Stimulated activated CD4-positive, alpha-beta T cell treated with anti-CD3 and anti-CD28 coated beads, Interleukin-1b, Interleukin-23, amount 100 ng/mL, for 1 hour (primary cell): ENCODE measurements at places on chromosomes 13 and 19.

DNA sequence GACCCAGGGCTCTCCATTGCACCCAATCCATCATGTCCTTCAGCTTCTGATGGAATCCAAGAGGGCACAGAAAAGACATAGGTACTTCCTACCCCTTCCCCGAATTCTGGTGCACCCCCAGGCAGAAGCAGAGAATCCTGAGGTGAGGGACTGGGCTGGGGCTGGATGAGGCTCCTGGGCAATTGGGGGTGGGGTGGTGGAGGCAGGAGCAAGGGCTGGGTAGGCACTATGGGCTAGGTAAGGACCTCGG is 2.7 kb upstream of the KCNC3 start:
- no peak for DNase-seq

GRCh38 chr13:49481788-49482187 is 14.0 kb upstream of the PHF11 start:
- no peak for DNase-seq

GRCh38 chr19:2462635-2463421 is 6.1 kb upstream of the LMNB2 start:
- no peak for DNase-seq

DNA sequence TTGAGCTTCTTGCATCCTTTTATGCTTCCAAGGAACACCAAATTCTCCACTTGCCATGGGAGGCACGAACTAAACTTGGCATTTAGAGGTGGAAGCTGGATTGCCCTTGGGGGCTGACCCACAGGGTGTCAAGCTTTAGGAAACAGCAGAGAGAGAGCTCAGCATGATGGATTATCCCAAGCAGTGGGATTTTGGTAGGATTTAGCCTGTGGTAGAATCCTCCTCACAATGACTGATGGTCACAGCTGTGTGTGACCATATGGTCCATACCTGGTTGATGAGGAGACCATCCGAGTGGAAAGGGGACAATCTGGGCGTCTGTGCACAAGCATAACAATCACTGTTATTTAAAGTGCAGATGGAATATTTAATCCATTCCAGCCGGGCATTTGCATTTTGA is 40.1 kb upstream of the PSG9 start:
- no peak for DNase-seq

GRCh38 chr19:50206191-50206590 is 2.8 kb downstream of the MYH14 start:
- no peak for DNase-seq

DNA sequence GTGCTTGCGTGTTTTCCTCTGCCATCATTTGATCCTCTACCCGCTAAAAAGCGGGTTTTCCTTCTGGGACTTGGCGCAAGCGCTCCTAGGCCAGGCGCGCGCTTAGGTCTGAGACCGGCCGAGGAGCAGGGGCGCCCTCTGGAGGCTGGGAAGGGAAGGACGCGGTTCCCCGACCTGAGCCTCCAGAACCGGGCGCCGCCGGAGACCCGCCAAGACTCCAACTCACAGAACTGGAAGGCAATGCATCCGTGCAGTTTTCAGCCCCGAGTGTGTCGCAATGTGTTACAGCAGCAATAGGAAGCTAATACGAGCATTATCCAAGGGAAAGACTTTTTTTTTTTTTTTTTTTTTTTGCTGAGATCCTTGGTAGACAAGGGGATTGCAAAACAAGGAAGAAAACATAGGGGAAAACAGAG is 190.9 kb downstream of the COL4A1 start:
- peak; percentile 13 for DNase-seq

GRCh38 chr19:6849876-6850275 is 37.5 kb upstream of the ADGRE1 start:
- no peak for DNase-seq

DNA sequence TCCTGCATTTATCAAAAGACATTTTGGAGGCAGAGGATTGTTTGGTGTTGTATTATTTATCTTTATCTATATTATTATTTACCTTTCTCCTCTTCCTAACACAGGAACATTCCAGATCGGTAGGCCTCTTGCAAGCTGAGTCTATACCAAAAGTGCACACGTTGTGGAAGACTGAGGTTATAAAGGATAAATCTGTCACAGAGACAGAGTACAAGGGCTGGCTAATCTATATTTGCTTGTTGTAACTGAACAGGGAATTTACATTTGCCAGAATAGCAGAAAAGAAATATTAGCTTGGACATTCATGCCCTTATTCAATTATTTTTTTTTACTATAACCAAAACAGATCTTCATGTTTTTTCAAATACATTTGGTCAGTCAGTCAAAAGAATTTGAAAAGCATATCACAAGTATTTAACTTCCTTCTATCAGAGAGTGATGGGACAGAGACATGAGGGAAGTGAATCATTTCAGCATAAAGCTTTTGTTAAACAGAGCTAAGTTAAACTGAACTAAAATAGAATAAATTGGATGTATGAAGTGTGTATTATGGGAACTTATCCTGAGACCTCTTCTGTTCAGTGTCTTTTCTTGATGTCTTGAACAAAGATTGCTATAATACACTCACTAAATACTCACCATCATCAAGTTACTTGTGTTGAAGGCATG is 352.5 kb downstream of the DNAJC15 start:
- no peak for DNase-seq

GRCh38 chr13:104170980-104171555 is 1104.9 kb upstream of the SLC10A2 start:
- DNase-seq = no peak

- no peak for DNase-seq
Measured at GRCh38 chr19:47609906-47610894, 1.3 kb downstream of the BICRA start.

DNA sequence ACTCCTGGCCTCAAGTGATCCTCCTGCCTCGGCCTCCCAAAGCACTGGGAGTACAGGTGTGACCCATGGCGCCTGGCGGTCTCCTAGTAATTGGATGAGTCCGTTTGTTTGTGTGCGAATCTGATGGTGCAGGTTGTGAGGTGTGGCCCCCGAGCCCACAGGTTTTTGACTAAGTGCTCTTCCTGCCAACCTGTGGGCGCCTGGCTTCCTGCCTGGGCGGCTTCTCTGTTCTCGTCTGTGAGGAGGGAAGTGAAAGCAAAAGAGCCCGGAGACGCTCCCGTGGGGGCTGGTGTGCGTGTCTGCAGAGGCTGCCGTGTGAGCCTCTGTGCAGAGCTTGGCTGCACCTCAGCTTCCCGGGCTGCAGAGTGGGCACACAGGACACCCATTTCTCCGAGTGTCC is 10.0 kb downstream of the ARHGAP45 start:
- peak; percentile 76 for DNase-seq

DNA sequence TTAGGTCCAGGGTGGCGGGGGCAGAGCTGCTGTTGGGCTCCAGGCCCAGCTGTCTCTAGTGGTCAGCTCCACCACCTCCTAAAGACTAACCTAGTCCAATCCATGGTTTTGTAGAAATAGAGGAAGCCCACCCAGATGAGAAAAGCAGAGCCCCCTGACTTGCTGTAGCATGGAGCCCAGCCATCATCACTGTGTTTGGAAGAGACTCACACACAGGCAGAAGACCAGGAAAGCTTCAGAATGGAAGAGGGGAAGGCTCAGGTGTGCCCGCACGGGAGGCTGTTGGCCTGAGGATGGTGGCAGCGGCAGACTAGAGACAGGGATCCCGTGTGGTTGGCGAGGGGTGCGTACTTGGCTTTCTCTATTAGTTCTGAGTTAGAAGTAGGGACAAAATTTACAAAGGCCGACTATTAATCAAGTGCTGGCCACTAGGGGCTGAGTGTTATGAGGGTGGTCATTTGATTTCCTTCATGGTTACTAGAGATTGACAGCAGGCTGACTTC is 193.2 kb upstream of the SOX1 start:
- no peak for DNase-seq

GRCh38 chr13:51550151-51550550 is 34.1 kb upstream of the WDFY2 start:
- no peak for DNase-seq

- DNase-seq = no peak
Measured at GRCh38 chr13:52344108-52344507, 61.9 kb downstream of the THSD1 start.

DNA sequence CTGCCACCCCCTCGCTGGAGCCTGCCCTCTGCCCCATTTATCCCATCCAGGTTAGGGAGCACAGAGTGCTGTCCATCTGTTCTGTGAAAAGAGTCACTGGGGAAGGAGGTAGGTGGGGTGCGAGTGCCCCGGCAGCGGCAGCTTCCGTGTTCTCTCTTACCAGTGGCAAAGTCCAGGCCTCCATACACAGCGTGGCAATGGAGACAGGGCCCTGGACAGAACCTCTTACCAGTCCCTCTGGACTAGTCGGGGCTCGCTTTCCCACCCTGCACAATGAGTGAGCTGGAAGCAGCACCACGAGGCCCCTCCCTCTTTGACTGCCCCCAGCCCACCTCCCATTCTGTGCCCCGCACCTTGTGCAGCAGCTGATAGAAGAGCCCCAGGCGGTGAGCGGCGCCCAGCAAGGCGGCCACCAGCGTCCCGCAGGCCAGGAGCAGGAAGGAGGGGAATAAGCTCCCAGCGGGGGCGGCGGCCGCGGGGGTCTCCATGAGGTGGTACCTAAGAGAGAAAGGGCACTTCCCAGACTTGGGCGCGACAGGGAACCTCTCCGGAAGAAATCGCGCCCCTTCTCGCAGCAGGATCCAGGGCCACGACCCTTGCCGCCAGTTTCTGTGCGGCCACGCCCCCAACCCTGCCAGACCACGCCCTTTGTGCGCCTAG is 17.5 kb downstream of the SYDE1 start:
- DNase-seq = no peak

GRCh38 chr13:23867027-23867491 is 22.1 kb downstream of the MIPEP start:
- no peak for DNase-seq

- no peak for DNase-seq
Measured at GRCh38 chr13:39272994-39273393, 234.7 kb downstream of the NHLRC3 start.

DNA sequence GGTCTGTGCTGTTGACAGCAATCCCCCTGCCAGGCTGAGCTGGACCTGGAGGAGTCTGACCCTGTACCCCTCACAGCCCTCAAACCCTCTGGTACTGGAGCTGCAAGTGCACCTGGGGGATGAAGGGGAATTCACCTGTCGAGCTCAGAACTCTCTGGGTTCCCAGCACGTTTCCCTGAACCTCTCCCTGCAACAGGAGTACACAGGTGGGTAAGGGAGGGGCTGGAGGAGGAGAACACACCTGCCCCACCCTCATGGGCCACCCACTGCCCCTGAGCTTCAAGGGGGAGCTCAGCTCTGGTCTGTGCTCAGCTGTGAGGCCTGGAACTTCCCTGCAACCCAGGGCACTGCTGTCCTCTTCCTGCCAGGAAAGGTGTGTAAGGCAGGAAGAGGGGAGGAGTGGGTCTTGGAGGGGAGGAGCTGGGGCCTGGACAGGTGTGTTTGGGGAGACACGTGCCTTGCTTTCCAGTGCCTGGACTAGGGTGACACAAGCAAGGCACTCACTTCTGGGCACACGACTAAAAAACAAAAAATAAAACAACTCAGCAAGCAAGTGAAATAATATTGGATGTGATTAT is 3.9 kb downstream of the SIGLEC7 start:
- DNase-seq = no peak

GRCh38 chr19:55303477-55303876 is 19.7 kb downstream of the BRSK1 start:
- no peak for DNase-seq

- DNase-seq = no peak
Measured at GRCh38 chr19:13097033-13097462, 5.6 kb downstream of the LYL1 start.

DNA sequence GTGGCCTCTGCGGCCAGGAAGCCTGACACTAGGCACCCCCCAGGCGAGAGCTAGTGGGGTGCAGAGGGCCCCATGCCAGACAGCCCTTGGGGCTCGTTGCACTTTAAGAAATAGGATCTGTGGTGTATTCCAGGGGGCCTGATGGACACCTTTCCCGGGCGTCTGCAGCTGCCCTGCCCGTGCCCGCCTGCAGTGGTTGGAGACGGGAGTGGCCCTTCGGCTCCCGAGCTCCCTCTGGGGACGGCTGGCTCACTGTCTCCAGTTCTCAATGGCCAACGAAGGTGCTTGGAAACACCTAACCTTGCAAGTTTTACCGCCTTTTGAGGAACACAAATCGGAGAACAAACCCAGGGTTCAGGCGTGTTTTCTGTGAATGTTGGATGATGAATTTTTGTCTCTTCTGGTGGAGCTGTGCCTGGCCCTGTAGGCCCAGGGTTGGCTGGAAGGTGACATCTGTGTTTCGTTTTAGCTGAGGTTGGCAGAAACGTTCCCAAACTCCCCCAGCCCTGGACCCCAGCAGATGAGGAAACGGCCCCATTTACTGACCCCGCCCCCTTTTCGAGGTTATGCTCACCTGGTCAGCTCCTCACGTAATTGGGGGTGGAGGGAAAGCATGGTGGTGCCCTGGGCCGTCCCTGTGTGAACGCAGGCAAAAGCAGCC is 17.4 kb upstream of the NPAS1 start:
- no peak for DNase-seq

- DNase-seq = no peak
Measured at GRCh38 chr13:52447354-52447753, 3.1 kb downstream of the VPS36 start.

- no peak for DNase-seq
Measured at GRCh38 chr13:33934951-33935371, 117.0 kb downstream of the RFC3 start.

- no peak for DNase-seq
Measured at GRCh38 chr13:111790621-111791020, 276.3 kb upstream of the SOX1 start.

DNA sequence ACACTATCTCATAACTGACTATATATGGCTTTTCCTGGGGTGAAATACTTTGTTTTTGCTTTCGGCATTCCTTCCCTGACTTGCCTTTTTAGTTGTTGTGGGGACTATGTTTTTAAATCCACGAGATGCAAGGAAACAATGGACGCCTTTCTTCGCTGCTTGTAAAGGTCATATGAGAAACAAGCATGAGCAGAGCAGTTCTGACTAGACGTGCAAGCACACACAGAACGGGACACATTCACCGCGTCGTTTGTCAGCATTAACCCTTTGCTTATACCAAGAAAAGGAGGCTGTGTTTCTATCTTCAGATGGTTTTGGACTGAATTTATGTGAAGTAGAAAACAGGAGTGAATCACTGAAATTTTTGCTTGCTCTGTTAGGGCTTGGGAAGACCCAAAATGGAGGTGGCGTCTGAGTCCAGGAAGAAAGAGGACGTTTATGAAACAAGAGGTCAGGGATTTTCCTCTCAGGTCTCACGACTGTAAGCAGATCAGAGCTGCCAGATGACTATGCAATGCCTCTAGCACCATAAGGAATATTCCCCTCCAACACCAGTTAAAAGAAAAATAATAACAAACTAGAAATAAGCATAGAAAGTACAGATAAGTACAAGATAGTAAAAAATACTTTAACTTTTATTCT is 358.9 kb downstream of the DLEU7 start:
- DNase-seq = no peak

GRCh38 chr13:111051041-111051725 is 63.9 kb upstream of the ARHGEF7 start:
- DNase-seq = no peak

GRCh38 chr13:41188584-41188983 is 5.8 kb downstream of the KBTBD7 start:
- DNase-seq = no peak

GRCh38 chr13:39815345-39816111 is 160.1 kb downstream of the COG6 start:
- no peak for DNase-seq

GRCh38 chr13:38685974-38686576 is 802 bp upstream of the FREM2 start:
- no peak for DNase-seq
